ENCODE measurements at places on chromosomes 13 and 19.

- no peak for DNase-seq
These were observed 14.4 kb upstream of the RUBCNL start for GRCh38 chr13:46401432-46401831.

DNA sequence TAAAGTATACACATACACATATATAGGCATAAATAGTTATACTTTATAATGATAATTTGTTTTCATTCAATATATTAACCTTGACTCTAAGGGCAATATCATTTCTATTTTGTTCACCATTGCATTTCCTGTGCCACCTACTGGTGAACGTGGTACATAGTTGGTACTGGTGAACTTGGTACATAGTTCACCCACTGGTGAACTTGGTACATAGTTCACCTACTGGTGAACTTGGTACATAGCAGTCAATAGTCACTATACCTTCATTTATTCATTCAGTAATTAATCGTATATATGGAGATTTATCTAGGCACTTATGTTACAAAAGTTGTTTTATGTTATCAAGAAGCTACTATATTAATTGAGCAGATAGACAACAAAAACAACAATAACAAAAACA is 172.6 kb upstream of the ATXN8OS start:
- no peak for DNase-seq

DNA sequence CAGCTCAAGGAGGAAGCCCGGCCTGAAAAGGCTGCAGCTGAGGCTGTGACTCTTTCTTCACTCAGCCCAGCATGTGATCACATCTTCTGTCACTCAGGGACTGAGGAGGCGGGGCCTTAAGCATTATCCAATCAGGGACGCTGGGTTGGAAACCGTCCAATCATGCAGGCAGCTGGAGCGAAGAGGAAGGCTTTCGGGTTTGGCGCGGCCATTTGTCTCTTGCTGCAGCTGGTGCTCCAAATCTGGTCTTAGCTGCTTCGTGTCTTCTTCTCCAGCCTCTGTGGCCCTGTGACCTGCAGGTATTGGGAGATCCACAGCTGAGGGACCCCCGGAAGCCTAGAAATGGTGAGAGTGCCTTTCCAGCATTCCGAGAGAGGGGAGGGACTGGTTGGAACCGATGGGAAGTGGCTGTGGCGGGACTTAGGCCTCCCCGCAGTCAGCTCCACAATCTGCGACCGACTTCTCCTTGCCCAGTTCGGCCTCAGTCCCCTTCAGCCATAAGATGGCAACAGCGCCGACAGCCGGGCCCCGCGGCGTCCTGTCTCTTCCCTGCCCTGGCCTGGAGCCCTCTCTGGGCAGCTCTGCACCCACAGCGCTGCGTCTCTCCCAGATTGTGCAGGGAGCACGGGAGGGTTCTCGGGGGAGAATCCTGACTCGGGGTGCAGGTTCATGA is at the start of gene ZNF90:
ZNF90 (plus strand) TSS at position 210 of the 673 bp plus-strand sequence; CDS start at position 343, 133 bp downstream.
- peak; percentile 91 for DNase-seq

- no peak for DNase-seq
These were observed 19.8 kb upstream of the POU2F2 start for GRCh38 chr19:42151782-42152684.

- DNase-seq: no peak
These were observed 7.3 kb downstream of the ELOF1 start for GRCh38 chr19:11551603-11552235.

- no peak for DNase-seq
These were observed 66.6 kb downstream of the GADD45B start for GRCh38 chr19:2542341-2543069.

DNA sequence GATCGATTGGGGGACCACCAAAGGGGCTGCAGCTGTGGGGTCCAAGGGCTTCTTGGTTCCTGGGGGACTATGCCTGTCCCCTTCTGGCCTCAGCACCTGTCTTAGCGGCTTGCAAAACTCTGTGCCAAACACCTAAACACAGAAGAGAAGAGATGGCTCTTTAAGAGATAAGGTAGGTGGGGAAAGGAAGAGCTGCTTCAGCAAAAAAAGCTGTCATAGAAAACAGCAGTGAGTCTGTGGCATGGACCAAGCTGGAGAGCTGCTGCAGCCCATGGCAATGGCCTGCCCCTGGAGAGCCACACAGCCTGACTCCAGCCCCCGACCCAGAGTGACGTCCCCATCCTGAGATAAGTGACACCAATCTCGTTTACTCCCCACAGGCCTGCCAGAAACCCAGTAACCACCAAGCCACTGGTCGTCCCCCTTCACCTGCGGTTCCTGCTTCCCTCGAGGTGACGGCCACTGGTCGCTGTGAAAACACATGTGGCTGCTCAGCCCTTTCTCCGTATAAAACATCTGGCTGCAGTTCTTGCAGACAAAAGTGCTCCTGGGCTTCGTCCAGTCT is 25.0 kb upstream of the NAPA start:
- no peak for DNase-seq

All from AG09319 (cell line).